T-helper 2 cell (primary cell): ENCODE measurements at places on chromosomes 12 and 14.

DNA sequence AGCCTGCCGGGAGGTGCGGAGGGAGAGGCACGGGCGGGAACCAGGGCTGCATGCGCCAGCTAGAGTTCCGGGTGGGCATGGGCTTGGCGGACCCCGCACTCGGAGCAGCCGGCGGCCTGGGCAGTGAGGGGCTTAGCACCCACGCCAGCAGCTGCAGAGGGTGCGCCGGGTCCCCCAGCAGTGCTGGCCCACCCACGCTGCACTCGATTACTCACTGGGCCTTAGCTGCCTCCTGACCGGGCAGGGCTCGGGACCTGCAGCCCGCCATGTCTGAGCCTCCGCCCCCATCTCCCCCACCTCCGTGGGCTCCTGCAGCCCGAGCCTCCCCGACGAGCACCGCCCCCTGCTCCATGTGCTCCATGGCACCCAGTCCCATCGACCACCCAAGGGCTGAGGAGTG is 14.8 kb downstream of the CKAP4 start:
- no peak for DNase-seq

DNA sequence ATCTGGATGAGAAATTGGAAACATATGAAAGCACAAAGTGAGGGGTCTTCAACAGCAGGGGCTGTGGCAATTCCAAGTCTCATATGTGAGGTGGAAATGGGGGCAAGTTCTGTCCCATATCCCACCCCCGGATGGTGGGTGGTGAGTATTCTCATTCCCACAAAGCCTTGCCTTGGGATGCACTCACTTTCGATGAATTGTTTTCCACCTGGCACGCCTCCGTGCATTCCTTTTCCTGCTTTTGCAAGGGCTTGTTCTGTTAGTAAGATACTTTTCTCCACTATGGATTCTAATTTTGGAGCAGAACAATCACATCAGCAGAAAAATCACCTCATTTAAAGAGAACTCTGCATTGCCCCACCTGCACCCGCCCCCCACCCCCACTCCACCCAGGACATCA is 3.1 kb downstream of the LACRT start:
- DNase-seq = no peak

DNA sequence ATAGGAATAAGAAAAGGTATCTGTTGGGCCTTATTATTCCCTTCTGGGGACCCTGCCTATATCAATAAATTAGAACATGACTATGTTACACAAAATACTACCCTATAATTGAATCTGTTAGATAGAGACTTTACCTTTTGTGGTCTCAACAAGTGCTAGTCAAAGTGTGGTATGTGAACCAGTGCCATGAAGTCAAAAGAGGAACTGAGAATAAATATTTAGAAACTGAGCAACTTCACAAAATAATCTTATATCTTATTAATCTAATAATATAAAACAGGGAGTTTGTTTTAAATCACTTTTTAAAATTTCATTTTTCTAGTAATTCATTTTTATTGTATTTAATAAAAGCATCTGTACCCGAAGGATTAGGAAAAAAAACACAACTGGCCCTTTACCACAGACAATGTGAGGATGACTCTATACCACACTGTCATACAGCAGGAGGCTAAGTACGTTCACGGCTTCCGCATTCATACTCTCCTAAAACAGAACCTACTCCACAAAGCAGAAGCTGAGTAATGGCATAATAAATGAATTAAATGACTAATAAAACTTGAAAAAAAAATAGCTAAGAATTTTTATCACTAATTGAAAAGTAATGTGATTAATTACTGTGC is 42.1 kb downstream of the SEC23A start:
- no peak for DNase-seq

DNA sequence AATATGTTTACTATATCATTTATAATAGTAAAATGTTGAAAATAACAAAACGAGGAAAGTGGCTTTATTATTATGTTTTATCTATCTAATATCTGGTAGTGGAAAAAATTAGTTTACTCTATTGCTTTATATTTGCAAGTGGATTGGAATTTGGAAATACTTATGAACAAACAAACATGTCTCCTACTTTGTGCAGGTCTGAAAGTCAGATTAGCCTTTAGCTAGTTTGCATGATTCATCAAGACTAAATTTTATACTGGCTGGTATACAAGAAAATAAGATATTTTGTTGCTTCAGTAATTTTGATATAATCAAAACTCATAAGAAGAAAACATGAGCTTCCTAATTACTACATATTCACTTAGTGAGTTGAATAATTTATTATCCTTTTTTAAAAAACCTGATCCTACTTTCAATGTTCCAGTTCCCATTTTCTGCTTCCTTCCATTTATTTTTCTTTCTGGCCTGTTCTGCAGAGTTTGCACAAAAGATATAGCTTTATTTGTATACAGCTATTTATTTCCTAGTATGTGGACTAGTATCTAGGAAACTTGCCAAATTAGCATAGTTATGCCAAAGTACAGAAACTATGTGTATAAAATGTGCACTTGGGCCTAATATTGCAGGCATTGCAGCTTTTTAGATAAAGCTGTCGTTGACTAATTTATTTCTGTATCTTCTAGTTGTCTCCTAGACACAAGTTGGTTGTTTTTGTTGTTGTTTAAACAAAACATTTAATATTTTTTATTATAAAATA is 122.0 kb downstream of the AKAP6 start:
- DNase-seq = no peak

- DNase-seq = peak; percentile 27
These were observed 4.4 kb upstream of the NPAS3 start for GRCh38 chr14:32934073-32934880.

DNA sequence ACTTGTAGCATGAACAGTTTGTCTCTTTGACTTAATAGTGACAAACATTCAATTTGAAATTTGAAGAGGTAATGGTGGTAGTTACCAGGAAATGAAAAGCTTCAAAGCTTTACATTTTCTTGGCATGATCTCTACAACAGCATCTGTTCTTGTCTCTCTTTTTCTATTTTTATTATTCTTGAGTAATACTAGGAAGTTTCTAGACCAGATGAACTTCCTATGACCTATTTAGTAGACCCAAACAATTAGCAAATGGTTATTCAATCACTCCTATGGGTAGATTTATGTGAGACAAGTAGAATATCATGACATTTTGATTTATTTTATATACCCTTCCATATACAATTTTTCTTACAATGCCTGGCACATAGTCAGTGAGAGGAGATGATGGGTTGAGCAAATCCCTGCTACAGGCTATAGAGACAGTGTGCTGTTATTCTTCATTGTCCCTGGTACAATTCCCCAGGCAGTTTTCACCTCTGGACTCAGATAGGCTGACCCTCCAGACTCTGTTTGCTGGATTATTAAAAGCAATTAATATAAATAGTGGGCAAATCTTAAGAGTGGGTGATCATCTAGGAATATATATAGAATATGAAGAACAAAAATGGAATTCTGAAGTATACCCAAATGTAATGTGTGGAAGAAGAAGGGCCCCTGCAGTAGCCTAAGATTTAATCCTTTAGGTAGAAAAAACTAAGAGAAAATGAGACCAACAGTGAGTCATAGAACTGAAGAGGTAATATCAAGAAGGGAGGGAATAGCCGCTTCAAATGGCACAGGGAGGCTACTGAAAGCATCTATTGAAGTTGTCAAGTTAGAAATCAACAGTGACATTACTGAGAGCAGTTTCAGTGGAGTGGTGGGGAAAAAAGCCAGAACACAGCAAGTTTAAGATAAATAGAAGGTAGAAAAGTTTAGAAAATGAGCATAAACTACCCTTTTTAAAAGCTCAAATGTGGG is 512.0 kb downstream of the FOXG1 start:
- no peak for DNase-seq

GRCh38 chr14:54650959-54651351 is 84.0 kb downstream of the SAMD4A start:
- no peak for DNase-seq

DNA sequence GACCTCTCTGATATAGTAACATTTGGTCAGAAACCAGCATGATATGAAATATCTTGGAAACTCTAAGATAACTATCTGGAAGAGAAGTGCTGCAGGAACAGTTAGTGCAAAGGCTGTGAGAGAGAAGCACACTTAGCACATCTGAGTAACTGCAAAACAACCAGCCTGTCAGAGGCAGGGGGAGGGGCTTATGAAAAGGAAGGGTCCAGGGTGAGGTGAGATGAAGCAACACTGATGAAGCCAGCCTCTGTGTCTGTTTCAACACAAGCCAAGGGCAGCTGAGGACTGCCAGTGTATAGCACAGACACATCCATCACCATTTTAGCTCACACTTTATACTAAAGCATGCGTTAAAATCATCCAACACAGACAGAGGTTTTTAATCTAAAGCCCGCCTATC is 37.4 kb upstream of the OVCH1 start:
- DNase-seq = no peak

DNA sequence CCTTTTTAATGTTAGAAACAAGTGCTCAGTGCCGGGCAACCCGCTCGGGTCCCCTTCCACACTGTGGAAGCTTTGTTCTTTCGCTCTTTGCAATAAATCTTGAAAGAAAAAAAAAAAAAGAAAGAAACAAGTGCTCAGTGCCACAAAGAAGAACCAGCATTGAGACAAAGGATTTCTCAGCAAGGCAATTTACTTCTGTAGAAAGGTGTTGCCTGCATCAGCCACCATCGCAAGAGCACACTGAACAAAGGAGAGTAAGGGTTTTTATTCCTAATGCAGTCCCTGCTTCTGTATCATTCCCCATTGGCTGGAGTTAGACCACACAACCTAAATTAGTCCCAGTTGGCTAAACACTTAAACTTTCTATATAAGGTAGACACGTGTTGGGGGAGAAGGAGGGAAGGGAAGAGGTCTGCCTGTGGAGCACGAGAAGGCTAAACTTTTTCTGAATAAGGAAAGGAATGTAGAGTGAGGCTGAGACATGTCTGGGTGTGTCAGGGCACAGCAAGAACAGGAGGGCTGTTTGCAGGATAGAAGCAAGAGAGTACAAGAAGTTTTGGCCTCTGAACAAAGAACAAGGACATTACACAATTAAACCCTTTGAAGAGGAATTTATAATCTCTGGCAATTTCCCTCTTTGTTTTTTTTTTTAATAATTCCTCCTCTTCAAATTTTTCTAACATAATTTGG is 21.4 kb downstream of the KLRF2 start:
- DNase-seq = no peak

GRCh38 chr14:23434488-23435222 is 805 bp downstream of the MYH7 start:
- no peak for DNase-seq

DNA sequence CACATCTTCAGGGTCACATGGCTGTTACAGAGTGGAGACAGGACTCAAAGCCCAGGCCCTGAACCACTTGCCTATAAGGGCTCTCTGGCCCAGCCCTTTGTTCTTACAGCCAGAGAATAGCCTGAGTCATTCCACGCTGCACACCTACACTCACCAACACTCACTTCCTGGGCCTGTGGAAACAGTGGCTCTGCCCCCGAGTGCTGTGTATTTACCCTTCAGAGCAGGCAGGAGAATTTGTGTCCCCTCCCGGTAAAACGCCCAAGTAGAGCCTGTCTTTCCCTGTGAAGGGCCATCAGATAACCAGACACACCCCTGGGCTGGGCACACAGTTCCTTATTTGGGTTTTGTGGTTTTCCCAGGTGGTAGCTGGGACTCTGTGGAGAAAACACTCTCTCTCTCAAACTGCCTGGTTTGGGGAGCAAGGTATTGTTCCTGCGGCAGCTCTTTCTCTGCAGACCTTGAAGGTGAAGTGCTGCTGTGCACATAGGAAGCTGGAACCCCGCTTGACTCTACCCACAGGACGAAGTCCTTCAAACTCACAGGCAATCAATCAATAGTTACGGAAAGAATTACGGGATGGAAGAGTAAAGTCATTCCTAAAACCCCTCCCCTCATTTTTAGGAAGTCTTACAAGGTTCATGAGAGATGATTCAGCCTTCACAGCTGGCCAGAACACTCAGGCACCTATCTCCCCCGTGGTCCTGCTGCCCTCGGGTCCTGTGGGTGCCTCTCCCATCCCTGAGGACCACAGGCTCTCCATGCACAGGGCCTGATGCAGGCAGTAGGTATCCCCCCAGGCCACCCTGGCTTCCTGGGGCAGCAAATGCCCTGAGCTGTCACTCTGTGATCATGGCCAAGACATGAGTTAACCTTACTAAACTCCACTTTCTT is 20.3 kb downstream of the FIGNL2 start:
- DNase-seq = no peak

GRCh38 chr14:52365071-52365470 is 51.0 kb downstream of the PTGER2 start:
- no peak for DNase-seq

DNA sequence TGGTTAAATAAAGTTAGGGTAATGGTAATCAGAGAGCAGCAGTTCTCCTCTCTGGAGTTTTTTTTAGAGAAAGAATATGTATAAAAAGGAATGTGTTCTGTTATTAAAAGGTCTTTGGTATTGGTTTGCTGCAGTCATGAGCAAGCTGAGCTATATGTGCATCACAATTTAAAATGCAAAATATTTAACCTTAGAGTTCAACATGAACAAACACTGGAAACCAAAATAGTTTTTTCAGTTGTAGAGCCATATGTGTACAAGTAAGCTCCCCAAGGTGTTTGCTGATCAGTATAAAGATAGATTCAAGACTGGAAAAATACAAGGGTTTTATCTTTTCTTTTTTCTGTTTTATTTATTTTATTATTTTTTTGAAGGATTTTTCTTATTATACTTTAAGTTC is 245.0 kb downstream of the NUBPL start:
- DNase-seq = no peak

DNA sequence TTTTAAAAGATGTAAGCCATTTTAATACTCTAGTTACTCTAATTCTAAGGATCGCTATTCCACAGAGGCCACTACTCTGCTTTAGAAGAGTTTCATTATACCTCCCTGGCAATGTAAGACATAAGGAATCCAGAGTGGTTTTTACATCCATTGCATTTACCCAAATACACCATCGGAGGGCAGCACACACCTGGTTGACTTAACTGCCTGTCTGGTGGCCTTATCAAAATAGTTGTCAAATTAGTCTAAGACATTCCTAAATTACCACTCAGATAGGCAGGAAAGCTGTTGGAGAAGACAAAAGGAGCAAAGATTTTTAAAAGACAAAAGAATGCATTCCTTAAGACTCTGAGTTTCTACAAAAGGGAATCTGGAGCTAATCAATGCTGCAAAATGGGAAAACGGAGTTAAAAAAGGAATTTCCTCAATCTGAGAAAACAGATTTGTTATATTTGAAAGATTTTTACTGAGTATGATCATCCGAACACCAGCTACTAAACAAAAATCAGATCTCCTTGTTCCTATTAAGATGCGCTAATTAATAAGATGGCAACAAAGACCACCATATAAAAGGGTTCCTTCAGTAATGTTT is 33.8 kb upstream of the FGD4 start:
- peak; percentile 4 for DNase-seq

DNA sequence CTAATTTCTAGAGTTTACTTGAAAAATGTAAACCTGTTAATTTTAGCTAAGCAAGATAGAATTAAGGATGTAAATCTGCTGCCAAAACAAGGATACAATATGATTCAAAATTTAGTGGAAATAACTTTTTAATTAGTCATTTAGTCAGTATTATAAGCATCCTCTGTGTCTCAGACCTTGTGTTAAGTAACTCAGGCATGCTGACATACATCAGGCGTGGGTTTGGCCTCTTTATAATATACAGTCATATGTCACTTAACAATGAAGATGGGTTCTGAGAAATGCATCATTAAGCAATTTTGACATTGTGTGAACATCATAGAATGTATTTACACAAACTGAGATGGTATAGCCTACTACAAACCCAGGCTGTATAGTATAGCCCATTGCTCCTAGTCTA is 386.9 kb downstream of the ZFP36L1 start:
- no peak for DNase-seq
